ENCODE measurements at places on chromosomes 7 and 10.

DNA sequence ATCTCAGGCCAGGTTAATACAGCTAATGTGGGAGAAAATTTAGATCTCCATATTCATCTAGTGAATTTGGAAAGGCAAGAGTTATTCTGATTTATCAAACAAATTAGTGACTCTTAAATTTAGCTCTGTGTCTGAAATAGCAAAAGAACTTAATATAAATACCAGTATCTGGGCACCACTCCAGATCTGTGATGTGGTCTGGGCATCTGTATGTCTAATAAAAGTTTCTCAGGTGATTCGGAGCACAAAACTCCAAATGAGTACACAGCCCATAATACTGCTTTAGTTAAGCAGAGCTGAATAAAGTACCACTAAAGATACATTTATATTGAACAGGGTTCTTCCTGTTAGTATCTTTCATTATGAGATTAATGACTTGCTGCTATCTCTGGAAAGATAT lies 261.4 kb downstream of the BAMBI start:
- DNase-seq: no peak

DNA sequence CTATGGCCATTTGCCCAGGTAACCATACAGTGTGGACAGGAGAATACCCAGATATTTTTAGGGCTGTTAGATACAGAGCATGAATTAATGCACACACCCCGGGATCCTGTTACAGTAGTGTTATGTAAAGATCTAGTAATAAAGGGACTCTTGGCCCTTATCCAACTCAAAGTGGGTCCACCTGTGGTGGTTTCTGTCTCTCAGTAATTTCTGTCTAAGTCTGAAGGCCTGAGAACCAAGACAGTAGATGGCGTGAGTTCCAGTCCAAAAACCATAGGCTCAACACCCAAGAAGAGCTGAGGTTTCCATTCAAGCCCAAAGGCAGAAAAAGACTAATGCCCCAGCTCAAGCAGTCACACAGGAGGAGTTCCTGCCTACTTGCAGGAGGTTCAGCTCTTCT lies 277.7 kb downstream of the ZEB1 start:
- no peak for DNase-seq

GRCh38 chr7:8561449-8561848 lies 128.0 kb downstream of the NXPH1 start:
- DNase-seq: no peak

DNA sequence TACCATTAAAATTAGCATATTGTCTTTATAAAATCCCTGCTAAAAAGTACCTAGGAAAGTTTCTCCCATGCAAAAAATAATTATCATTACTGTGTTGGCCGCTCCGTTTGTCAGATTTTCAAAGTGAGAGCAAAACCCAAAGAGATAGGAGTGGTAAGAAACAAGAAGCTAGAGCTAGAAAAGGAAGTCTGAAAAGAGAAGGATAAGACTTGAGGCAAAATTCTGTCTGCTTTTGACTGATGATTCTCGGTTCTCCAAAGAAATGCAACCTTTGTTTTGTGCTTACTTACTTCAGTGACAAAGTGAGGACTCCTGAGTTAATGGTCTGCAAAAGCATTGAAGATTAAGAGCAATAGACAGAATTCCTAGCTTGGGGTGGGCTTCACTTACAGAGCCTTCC lies 33.3 kb upstream of the CAPZA2 start:
- DNase-seq: no peak

DNA sequence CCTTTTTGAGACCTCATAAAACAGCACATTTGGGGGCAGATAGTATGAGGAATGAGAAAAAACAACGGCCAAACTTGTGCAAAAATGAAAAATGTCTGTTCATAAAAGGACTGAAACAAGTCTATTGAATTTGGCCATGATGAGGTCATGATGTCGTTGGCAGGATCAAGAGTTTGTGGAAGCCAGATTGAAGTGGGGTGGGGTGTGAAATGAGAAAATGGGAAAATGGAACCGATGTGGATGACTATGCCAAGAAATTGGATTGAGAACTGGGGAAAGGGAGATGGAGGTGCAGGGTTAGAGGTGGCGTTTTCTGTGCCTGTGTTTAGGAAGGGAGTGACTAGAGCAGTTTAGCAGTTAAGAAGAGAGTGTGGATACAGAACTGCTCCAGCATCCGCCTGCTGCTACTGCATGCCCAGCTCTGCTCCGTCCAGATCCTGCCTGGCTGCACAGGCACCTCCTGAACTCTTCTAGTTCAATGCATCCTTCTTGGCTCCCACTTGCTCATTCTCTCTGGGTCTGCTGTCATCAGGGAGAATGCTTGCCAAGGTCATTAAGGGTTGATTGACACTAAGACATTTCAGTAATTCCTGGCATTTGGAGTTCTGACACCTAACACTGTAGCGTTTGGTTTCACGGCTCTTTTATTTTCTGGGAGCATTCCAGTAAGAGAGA lies 111.9 kb downstream of the GALNT17 start:
- no peak for DNase-seq

GRCh38 chr10:104831272-104831671 lies 190.2 kb downstream of the SORCS3 start:
- no peak for DNase-seq

DNA sequence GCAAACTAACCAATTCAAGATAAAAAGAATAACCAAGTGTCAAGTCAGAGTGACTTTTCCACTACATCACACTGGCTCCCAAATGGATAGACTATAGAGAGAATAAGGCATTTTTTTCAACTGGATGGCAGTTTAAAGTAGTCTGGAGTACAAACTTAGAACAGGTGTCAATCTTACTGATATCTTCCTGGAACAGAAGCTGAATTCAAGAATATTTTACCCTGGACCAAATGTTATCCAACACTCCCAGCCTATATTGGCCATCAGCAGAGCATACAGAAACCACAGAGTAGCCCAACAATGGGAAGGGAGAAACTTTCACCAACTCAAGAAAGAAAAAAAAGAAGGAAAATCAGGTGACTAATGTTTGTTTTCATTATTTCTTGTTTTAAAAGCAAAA lies 11.5 kb downstream of the IDE start:
- DNase-seq: no peak

GRCh38 chr7:29892231-29892630 lies 85.9 kb downstream of the WIPF3 start:
- DNase-seq: no peak

DNA sequence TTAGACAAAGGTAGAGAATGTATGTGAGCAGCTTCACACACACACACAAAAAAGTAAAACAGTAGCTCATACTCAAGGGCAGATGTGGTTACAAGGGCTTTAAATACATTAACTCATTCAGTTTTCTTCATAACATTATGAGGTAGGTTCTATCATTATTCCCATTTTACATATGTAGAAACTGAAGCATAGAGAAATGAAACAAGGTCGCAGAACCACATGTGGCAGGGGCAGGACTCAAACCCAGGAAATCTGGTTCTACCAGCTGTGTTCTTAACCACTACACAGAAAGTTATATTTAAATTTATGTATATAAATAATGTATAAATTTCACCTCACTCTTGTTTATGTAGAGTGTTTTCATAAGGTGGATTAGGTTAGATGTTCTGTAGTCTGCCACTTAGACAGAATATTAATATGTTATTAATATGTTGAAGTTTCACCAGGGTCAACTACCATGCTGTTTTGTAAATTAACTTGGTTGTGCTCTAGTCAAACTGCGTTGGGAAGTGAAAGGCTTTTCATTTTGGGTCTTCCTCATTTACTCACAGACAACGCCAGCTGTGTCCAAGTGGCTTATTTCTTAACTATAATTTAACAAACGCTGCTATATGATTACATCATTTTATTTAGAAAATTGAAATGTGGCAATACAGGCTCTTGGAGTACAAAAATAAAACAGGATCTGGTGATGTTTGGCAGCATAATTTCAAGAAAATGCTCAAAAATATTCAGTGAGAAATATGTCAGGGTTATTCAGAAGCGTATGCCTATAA lies 138.4 kb downstream of the MDFIC start:
- no peak for DNase-seq

DNA sequence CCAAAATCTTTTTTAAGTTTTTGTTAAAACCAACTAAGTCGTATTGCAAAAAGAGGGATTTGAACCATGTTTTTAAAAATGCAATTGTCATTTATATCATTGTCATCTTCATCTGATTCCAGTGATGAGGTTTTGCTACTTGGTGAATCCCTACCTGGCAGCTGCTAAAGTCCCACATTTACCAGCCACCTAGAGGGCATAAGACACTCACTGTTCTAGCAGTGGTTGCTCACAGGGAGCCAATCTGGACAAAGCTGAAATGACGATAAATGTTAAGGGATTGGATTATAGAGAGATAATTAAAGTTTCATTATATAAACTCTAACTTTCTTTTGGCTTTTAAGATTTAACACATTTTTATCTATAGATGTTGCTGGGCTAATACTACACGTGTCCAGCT lies 18.7 kb downstream of the KIFBP start:
- no peak for DNase-seq

- DNase-seq: no peak
Measured at GRCh38 chr7:127979728-127980126, 51.5 kb downstream of the LRRC4 start.

GRCh38 chr7:140200061-140200989 lies 23.5 kb upstream of the KDM7A start:
- DNase-seq: no peak

GRCh38 chr7:115910541-115911164 lies 119.9 kb downstream of the TFEC start:
- no peak for DNase-seq

- DNase-seq: no peak
Measured at GRCh38 chr7:78052112-78052511, 253.5 kb downstream of the PHTF2 start.

- no peak for DNase-seq
Measured at GRCh38 chr7:104482362-104483037, 154.1 kb downstream of the LHFPL3 start.

DNA sequence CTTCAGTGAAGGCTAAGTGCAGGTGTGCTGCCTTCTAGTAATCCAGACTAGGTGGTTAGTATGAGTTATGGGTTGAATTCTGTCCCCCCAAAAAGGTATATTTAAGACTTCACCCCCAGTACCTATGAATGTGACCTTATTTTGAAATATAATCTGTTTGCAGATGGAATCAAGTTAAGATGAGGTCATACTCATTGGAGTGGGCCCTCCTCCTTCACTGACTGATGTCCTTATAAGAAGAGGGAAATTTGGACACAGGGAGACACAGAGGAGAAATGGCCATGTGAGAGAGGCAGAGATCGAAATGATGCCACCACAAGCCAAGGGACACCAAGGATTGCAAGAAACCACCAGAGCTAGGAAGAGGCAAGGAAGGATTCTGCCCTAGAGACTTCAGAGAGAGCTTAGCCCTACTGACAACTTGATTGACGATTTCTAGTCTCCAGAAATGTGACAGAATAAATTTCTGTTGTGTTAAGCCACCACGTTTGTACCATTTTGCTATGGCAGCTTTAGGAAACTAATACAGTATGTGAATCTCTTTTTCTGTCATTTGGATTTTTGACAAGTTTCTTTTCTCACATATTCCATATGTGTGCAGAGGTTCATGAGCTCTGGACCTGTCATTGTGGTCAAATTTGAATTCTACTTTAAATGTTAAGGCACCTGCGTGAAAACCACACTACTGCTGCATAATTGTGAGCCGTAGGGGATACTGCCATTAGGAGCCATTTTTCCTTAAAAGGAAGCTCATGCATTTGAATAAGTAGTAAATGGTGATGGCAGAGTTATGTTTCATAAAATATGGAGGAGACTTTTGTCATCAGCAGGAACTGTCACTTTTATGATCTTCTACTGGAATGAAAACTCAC lies 2.6 kb upstream of the RPA3 start:
- no peak for DNase-seq

GRCh38 chr10:29634764-29635625 lies at the start of gene SVIL:
TSS of gene SVIL (minus strand) at chr10:29634971. CDS start at chr10:29555058, 79,913 bp downstream.
- no peak for DNase-seq

Measured in left lobe of liver (tissue), 2 donors.